Naive B cell (primary cell): ENCODE measurements at places on chromosomes 16 and 17. TPM values are rescaled to one million over a fixed set of nuclear protein-coding genes. Genes with fewer than 3 reads are reported as not detected.

Gene MATCAP1
- 0.33 TPM for polyA plus RNA-seq

Gene CRYBA1
- not detected for polyA plus RNA-seq

Gene DUSP14
- 5.3 TPM for polyA plus RNA-seq

Gene MEIOC
- 0.73 TPM for polyA plus RNA-seq

- no peak for DNase-seq
Observed at GRCh38 chr17:15892731-15893657, 51.9 kb upstream of the ADORA2B start.

GRCh38 chr16:4733211-4733742 lies 794 bp downstream of the ANKS3 start:
- no peak for DNase-seq

GRCh38 chr17:38333635-38334295 lies 10.0 kb downstream of the GPR179 start:
- no peak for DNase-seq

DNA sequence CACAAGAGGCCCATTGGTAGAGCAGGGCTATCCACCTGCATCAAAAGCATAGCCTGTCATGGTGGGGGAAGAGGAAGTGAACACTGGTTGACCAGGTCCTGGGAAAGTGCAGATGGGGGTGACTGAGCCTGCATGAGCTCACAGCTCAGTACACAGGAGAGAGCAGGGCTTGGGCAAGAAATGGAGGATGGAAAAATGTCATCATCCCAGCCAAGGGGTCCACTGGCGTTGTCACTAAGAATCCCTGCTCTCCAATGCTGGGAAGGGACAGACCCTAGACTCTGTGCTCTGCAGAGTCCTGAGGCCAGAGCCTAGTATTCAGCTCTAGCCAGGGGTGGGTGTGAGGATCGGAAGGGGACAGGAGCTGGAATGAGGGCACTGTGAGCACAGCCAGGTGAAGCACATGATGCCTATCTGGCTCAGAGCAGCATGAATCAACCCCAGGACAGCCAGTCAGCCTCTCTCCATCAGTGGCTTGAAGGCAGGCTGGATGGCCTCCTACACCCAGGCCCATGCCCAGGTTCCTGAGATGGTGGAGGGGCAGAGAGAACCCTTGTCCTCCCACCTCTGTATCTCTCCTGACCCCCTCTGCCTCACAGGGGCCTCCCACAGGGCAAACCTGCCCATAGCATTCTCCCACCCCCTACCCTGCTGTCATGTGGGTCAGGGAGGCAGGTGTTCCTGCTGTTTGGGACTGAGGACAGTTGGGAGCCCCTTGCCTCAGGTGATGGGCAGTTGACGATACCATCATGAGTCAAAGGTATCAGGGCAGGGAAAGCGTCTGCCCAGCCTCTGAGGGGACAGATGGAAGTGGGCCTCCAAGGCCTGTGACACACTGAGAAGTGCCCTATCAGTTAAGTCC lies 13.8 kb upstream of the CTCF start:
- peak; percentile 68 for DNase-seq

DNA sequence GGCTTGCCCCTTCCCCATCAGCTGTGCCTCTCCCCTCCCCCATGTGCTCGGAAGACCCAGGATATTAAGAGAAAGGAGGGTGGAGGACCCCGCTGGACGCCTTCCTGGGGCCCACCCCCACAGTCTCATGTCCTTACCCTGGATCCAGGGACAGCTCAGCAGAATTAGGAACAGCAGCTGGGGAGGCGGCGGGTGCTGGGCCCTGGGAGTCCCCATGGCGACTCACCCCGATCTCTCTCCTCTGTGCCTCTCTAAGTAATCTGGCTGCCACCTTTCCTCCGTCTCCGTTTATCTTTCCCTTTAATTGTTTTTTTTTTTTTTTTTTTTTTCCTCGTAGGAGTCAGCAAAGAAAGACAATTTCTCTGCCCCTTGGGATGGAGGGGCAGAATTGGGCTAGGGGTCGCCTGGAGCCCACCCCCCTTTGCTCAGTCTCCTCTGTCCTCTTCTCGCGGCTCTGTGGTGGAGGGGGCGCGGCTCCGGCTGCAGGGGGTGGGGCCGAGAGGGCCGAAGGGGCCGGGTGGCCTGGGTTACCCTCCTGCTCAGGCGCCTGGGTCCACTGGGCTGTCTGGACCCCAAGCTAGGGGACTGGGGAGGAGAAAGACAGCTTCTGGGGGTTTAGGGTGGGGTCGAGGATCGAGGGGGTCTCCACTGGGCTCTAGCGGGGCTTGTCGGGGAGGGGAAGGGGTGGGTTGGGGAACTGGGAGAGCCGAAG lies 390 bp downstream of the SEZ6L2 start:
- no peak for DNase-seq
